ENCODE measurements at places on chromosomes 4 and X.
A peak's percentile ranks its signal among the peaks of the same experiment; 100 is the strongest.

- DNase-seq: peak; percentile 24
Measured at GRCh38 chrX:140817943-140818342, 108.4 kb downstream of the LINC00632 start.

- DNase-seq: no peak
Measured at GRCh38 chr4:15013585-15013984, 11.3 kb downstream of the CPEB2 start.

GRCh38 chr4:111991163-111991562, 154.1 kb upstream of the FAM241A start:
- DNase-seq: no peak

DNA sequence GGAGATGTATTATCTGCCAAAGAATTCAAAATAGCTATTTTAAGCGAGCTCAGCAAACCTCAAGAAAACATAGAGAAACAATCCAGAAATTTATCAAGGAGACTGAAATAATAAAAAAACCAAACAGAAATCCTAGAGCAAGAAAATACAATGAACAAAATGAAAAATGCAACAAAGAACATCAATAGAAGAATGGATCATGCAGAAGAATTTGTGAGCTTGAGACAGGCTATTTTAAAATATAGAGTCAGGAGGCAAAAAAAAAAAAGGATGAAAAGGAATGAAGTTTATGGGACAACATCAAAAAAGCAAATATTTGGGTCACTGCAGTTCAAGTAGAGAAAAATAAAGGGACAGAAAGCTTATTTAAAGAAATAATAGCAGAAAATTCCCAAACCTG, 29.1 kb downstream of the CENPE start:
- no peak for DNase-seq

- no peak for DNase-seq
Measured at GRCh38 chrX:7111518-7111917, 36.0 kb upstream of the STS start.

- DNase-seq: no peak
Measured at GRCh38 chr4:151524610-151525009, 115.6 kb downstream of the FHIP1A start.

GRCh38 chr4:174828845-174829701, at the start of gene GLRA3:
TSS of gene GLRA3 (minus strand) at chr4:174829247. CDS start at chr4:174828811, 436 bp downstream.
- peak; percentile 96 for DNase-seq

- no peak for DNase-seq
Measured at GRCh38 chr4:98539741-98540140, 118.7 kb downstream of the TSPAN5 start.

GRCh38 chr4:128244379-128244778, 43.2 kb downstream of the PGRMC2 start:
- no peak for DNase-seq

DNA sequence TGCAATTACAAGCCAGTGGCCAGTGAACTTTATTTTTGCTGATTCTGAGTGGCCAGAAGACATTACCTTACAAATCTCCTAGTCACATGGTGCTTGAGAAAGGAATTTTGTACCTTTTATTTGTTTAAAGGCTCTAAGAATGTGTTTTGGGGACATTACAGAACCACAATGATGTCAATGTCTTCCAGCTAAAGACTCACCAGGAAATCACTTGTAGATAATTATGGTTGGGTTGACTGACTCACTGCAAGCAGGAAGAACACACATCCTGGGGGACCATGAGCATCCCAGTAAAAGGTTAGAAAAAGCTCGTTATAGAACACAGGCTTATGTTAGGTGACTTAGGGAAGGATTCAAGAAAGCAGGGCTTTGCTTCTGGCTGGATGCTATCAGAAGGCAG, 119.4 kb upstream of the FAM9B start:
- no peak for DNase-seq

DNA sequence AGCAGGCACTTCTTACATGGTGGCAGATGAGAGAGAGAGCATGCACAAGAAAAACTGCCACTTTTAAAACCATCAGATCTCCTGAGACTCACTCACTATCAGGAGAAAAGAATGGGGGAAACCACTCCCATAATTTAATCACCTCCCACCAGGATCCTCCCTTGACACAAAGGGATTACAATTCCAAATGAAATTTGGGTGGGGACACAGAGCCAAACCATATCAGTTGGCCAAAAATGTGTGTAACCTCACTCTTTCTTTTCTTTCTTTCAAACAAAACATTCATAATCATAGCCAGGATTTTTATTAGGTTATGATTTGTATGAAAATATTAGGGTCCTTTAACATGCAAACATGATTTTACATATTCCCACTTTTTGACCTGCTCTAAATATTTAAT, 222.1 kb downstream of the PCDH18 start:
- DNase-seq: no peak

DNA sequence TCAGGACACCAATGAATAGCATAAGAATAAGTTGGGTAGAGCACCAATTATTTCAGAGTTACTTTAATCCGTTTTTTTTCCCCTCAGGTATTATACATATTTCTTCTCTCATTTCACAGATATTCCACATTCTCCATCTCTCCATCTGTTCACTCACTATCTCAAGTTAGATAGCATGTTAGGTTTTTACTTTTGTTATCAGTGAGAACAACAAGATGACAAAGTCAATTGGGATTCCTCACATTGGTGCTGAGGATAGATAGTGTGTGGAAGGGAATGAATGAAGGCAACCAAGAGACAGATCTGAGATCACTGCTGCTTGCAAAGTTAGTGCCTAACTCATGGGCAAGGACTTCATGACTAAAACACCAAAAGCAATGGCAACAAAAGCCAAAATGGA, 112.0 kb upstream of the ETNPPL start:
- DNase-seq: no peak

- DNase-seq: no peak
Measured at GRCh38 chr4:94635177-94635576, 122.6 kb upstream of the BMPR1B start.

- no peak for DNase-seq
Measured at GRCh38 chr4:26607776-26608175, 23.9 kb downstream of the TBC1D19 start.

DNA sequence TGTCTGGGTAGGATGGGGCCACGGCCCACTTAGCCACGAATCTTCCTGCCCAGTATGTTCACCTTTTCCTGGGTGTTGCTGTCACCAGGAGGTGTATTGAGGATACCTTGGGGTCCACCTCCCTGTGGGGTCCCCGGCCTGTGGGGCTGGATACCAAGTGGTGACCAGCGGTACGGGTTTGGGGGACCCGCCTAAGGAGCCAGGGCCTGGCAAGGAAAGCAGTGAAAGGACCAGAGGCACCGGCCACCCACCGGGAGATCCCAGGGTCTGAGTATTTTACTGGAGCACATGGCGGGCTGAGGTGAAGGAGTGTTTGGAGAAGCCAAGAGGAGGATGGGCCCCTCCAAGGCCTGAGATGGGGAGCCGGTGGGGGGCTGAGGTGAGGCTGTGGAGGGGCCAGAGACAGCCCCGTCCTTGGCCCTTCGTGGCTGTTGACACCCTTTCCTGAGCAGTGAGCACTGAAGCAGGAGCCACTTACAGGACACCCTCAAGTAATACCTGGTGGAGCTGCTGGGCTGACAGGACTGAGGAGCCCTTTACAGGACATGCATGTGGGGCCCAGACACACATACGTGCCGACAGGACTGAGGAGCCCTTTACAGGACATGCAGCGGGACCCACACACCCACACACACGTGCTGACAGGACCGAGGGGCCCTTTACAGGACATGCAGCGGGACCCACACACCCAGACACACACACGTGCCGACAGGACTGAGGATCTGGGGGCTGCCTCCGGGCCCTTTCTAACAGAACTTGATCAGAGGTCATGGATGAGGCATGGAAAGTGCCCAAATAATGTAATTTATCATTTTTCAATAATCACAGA, 38.4 kb downstream of the TMEM271 start:
- DNase-seq: no peak

DNA sequence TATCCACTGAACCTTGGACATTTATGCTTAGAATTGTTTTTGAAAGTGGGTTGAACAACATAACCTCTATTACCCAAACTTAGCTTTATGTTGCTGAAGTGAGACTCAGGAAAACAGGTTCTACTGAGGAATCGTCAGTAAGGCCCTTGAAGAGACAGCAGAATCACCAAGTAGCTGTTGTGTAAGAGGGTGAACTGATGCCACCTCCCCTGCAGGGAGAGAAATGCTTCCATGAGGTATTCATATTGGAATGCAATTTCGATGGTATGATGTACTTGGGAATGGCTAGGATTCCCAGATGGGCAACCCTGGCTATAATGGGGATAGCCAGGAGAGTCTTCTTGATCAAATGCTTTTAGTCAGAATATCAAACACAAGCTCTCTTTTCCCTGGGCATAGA, 4.1 kb upstream of the SCRG1 start:
- no peak for DNase-seq

DNA sequence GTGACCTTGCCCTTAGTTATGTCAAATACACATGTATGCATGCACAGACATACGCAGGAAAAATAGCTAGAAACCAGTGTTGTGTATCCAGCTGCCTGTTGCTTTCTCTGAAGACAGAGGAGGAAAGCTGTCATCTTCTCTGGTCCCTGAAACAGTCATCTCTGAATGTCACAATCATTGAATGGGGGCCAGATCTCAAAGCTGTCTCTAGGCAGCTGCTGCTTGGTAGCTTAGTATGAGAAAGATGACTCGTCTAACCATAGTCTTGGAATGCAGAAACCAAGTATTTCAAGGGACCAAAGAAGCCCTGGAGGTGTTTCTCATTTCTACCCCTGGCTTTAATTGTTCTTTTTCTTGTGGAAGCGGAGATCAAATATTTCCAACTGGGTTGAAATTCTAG, 4.0 kb downstream of the GRIA3 start:
- DNase-seq: no peak

DNA sequence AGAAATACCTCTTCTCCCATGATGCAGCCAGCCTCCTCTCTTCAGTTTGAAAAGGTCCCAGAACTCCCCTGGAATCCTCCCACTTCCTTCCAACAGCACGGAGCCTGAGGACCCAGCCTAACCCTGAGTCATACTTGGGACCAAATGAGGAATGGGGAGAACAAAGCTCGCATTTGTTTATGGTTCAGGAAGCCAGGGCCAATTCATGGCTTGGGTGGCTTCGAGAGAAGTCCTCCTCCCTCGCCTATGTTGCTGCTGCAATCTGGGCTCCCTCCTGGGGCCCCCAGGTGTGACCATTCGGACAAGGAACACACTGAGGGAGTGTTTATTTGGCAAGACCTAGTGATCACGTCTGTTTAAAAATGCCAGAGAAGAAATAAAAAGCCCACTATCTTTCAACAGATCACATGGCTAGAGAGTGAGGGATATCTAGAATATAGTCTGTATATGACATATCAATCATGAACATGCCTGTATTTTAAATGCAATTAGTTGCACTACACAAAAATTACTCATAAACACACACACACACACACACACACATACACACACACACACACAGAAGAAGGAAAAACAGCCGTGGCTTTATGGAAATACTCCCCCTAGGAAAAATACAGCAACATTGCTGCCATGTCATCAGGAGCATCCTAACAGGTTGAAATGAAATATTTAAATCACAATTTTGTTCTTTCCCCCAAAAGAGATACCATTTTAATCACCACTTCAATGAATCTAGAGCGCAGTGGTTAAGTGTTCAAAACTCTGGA, 155.7 kb upstream of the MAP3K15 start:
- DNase-seq: no peak

DNA sequence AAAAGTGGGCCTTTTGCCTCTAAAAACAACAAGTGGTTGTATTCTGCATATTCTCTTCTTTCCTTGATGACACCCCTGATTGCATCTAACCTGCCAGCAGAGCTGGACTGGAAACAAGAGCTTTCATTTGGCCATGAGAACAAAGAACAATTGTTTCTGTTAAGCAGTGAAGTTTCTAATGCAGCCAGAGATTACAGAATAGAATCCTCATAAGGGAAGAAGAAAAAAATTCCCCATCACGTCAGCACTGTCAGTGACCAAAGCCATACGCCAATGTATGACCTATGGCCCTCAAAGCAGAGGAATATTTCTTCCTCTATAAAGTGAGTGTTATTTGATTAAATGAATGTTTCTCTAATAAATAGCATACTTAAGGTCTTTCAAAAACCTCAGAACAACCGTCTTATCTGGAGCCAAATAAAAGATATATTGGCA, 529.1 kb upstream of the INTU start:
- DNase-seq: no peak

DNA sequence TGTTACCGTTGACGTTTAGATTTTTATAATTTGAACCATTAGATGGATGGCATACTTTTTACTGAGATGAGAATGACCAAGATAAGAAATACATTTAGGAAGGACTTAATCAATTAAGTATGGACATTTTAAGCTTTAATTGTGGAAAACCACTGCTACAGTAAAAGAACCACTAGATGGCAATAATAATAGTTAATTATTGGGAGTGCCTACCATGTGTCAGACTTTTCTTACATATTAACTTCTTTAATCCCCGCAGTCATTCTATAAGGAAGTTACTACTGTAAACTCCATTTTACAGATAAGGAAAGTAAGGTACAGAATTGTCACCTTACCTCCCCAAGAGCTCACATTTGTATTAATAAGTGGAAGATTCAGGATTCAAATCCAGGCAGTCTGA, 48.5 kb upstream of the MYOZ2 start:
- DNase-seq: no peak

- DNase-seq: no peak
Measured at GRCh38 chr4:187618701-187619281, 376.8 kb upstream of the ZFP42 start.
